ENCODE measurements at places on chromosomes 7 and 10. TPM values are rescaled to one million over a fixed set of nuclear protein-coding genes. Genes with fewer than 3 reads are reported as not detected.

DNA sequence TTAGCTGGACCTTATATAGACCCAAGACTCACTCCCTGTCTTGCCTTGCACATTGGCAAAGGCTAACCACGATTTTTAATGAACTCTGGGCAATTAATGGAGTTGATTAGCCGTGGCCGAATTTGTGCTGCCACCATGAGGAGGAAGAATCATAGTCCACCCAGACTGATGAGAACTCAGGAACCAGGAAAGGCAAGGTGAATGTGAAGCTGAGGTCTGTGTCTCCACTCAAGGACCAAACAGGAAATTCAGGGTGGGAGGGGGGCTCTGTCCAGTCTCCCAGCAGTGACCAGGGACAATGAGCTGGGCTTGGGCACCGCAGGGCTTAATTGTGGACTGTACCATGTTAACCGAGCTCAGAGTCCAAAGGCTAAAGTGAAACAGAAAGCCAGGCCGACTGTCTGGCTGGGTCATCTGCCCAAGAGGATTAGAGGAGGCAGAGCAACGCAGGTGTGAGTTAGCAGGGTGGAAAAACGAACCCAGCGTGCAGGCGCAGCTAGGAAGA lies 127.0 kb upstream of the JCAD start:
- no peaks in the 10 kb centered on the region for H3K4me1 ChIP-seq

Gene CYP26C1
- total RNA-seq: not detected

GRCh38 chr10:70613941-70614340 lies 11.4 kb upstream of the PRF1 start:
- no peak overlapping the region for H3K27ac ChIP-seq
- no peaks in the 10 kb centered on the region for H3K4me1 ChIP-seq
- H3K27me3 ChIP-seq: no peaks in the 10 kb centered on the region
- H3K4me3 ChIP-seq: no peak overlapping the region

DNA sequence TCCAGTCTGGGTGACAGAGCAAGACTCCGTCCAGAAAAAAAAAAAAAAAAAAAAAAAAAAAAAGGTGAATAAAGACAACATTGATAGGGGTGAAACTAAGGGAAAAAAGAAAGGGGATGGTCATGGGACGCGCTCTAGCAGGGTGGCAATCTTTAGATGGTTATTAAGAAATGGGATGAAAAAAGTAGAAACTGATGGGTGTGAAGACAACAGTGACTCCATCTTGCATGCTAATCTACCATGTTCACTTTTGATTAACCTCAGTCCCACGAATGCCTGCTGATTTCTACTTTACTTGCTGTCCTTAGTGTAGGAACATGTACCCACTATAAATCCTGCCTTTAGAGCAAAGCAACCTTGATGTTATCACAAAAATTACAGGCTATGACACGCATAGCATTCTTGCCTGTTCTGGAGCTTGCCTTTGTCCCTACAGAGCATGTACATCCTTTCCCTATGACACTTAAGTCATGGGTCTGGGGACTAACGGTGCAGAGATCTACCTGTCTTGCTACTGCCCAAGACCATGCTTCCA lies 38.5 kb downstream of the P4HA1 start:
- DNase-seq: no peak
- no peaks in the 10 kb centered on the region for H3K36me3 ChIP-seq
- H3K27ac ChIP-seq: no peak overlapping the region
- no peak overlapping the region for H3K4me3 ChIP-seq

- no peak overlapping the region for H3K27ac ChIP-seq
- H3K4me1 ChIP-seq: peaks cover 19% of the 10 kb centered on the region
- no peaks in the 10 kb centered on the region for H3K36me3 ChIP-seq
Measured at GRCh38 chr7:1049006-1049741, 4.8 kb downstream of the GPR146 start.
